ENCODE measurements at places on chromosomes 2 and 18.
A peak's percentile ranks its signal among the peaks of the same experiment; 100 is the strongest.

GRCh38 chr2:60440767-60441163 is 112.7 kb downstream of the BCL11A start:
- DNase-seq = no peak

GRCh38 chr2:136034629-136035028 is 49.2 kb upstream of the DARS1 start:
- no peak for DNase-seq

GRCh38 chr2:226742347-226742746 is 57.3 kb downstream of the IRS1 start:
- peak; percentile 28 for DNase-seq

- DNase-seq = no peak
Observed at GRCh38 chr18:79477711-79478483, 82.2 kb downstream of the NFATC1 start.

GRCh38 chr2:796141-796985 is 119.2 kb upstream of the TMEM18 start:
- no peak for DNase-seq

DNA sequence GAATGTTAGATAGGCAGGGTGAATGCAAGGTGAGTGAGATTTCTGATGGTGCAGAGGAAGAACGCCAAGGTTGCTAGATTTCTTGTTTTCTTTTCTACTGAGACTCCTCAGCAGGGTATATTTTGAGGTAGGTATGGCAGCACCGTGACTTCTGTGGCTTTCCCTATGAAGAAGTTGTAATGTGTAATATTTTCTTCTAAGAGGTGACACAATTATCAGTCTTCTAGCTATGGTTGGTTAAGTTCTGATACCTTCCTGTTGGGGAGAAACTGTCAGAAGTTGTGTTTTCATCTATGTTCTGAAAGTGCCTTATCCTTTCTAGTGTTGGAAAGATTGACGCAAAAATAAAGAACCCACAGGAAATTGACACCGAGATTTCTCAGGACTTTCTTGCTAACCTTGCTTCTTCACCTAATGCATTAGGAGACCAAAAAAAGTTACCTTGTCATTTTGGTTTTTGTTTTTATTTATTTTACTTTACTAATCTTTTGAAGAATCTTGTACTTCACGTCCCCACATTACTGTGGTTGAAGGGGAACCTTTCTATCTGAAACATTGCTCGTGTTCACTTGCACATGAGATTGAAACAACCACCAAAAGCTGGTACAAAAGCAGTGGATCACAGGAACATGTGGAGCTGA is 11.9 kb downstream of the IL18R1 start:
- no peak for DNase-seq

DNA sequence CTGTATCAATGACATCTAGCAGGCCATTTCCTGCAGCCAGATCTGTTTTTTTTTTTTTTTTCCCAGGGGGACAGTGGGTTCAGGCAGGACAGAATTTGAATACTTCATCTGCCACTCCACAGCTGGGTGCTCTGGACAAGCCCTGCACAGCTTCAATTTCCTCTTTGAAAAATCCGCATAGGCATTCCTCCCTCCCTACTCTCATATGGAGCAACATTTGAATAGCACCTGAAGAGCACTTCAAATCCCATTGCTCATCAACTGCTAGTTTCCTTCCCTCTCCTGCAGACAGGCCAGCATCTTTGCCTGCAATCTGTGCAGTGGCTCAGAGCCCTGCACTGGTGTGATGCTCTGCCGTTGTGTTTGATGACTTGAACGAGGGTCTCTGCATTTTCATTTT is 326.3 kb downstream of the TSN start:
- no peak for DNase-seq

- no peak for DNase-seq
Observed at GRCh38 chr2:143397884-143398614, 268.8 kb downstream of the ARHGAP15 start.

- no peak for DNase-seq
Observed at GRCh38 chr2:222108497-222108896, 190.3 kb downstream of the PAX3 start.

DNA sequence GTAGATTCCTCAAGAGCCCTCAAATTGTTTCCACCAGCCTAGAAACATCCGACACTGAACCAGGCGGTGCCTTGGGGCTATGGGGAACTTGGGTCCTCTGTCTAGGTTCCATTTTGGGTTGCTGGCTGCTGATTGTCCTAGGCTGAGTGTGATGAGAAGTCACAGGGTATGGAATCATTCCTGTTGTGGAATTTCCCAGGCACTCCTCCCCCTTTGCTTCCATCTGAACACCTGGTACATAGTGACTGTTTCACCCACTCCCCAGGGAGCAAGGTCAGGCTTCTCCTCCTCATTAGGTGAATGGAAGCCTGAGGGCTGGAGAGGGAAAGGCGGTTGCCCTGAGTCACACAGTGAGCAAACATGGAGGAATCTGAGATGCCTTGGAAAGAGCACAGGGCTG is 4.5 kb downstream of the KIF3C start:
- DNase-seq = no peak

GRCh38 chr18:65498605-65499004 is 252.2 kb upstream of the CDH7 start:
- no peak for DNase-seq

- DNase-seq = no peak
Observed at GRCh38 chr18:79129120-79129519, 59.9 kb downstream of the ATP9B start.

DNA sequence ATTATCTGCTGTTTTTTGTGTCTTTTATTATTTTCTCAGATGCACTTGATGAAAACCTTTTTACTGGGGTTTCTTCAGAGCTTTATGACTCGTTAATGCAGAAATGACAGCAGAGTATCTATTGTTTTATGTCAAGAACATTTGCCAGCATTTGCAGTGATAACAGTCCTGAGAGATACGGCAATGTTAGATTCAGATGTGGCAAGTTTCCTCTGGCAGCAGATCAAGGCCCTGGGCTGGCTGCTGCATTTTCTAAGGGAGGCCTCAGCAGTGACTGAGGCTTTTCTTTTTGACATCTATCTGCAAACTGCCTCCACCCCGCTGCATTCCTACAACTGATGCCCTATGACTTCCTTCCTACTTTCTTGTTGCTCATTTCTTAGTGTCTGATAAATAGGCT is 40.2 kb downstream of the EFEMP1 start:
- no peak for DNase-seq

DNA sequence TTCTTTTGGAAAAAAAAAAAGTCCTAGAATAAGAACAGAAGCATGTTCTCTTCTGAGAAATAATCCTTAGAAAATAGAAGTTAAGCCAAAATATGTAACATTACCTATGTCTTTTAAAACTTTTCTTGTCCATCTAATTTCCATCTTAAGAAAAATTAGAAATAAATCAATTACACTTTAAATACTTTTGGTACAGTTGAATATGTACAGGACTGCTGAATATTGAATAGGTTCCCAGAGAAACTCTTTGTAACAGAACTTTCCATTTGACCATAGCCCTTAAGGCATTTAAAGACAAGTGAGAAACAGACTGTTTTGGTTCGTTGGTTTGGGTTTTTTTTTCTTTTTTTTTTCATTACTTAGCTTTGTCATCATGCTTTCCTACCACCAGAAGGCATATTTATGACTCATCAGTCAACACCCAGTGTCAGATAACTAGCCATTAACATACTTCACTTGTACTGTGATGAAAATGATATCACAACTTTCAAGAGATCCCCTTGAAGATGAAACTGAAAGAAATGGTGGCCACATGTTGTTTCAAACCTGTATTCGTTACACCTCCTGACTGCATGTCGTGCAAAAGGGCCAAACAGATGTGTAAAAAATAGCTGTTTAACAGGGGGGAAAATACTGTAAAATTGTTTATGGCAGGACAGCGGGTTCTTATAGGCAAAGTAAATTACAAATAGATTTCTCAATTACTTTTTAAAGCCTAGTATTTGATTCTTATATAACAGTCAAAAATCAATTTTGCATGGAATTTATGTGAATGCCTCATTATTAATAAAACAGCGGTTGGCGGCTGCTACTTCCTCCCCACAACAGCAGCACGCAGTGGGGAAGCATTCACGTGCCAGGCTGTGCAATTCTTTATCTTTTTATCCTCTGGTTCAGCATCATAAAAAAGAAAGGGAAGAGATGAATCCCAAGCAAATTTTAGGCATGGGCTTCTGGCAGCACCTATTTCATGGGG is 280.7 kb upstream of the HNRNPA3 start:
- no peak for DNase-seq

GRCh38 chr2:133607679-133608078 is 39.4 kb upstream of the NCKAP5 start:
- no peak for DNase-seq

- no peak for DNase-seq
Observed at GRCh38 chr2:168256448-168256847, 9.1 kb upstream of the STK39 start.

DNA sequence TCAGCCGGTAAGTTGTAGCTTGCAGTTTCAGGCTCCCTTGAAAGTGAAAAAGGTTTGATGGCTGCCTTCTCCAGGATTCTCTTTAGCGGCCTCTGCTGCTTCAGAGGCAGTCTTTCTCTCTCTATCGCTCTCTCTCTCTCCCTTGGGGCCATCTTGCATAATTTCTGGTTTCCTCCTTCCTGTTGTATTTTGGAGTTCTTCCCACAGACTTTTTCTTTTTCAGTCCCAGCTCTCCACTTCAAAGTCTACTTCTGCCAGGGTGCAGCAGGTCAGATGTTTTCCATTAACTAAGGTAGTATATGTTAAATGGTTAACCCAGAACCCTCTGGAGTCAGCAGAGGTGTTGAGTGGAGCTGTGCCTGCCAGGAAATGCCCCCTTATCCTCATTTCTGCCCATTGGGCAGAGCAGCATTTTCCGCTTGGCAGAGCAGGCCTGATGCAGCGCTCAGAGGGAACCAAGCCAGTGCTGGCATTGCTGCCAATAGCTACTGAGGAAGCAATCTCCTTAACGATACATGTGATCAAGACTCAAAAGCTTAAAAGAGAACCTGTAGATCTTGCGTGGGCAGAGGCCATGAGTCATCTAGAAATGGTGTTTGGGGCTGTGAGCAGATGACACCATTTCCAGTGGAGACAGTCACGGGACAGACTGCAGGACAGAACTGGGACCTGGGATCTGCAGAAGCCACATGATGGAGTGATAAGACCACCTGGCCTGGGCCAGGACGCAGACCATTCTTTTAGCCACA is 20.8 kb downstream of the DBI start:
- no peak for DNase-seq

DNA sequence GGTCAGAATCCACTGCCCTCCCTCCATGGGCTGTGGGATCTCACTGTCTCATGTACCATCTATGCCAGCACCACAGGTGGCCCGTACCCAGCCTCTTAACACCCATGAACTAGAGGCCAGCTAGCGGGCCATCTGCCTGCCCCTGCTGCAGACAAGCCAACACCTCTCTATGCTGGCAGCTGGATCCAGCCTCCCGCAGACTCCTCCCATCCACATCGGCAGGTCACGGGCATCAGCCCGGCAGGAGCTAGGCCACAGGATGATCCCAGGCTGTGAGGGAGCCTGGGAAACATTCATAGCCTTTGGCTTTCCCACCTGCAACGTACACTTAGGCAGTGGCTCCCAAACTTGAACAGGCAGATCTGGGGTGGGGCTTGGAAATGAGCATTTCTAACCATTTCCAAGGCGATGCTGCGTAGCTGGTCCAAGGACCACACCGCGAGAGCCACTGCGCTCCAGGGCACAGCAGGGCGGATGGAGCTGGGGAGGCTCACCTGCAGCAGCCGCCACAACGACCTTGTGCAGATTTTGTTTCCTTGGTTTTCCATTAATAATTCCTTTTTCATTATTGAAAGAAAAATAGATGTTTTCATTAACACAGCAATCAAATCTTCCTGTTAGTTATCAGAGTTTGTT is 114.7 kb downstream of the KCNF1 start:
- no peak for DNase-seq

DNA sequence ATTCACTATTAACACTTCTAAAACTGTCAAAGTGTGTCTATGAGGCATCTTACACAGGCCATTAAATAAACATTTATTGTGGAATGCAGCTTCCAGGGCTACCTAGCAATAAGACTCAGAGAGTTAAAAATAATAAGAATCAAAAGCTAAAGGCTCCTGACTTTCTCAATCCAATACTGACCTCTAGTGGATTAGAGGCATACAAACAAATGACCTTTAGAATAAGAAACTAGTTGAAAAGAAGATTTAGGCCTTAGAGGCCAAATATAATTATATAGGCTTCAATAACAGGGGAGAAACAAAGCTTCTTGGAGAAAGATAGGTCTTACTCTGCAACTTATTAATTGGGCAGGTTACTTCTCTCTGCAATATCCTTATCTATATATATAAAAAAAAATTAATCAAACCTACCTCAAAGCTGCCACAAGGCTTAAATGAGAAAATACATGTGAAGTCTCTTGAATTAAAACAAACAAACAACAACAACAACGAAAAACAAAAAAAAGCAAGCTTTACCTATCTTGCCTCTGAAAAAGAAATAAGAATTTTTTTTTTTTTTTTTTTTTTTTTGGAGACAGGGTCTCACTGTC is 246.1 kb downstream of the EXOC6B start:
- DNase-seq = peak; percentile 31

DNA sequence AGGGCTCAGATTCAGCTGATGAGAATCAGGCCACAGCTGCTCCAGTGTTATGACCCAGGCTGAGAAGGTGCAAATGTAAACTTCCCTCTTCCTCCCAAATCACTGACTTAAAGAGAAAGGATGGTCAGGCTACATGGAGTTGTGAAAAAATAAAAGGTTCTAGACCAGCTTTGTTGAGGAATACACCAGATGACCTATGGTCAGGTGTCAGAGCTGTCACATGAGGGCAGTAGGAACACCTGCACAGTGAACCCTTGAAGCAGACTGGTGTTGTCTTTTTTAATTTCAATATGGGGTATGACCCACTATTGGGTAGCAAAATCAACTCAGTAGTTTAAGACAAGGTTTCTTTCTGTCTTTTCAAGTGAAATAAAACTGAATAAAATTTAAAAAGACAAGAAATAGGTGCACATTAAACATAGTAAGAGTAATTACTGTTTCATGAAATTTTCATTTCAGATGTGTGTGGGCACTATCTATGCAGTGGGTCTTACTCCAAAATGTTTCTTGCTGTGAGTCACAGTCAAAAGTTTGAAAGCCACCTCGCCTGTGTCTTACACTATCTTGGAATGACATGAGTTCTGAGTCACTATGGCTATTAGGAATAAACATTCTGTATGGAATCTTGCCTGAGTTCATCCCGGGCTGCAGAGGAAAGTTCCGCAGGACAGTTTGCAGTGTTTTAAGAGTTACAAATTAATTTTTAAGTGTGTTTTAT is 83.6 kb downstream of the ACVR1 start:
- DNase-seq = no peak

DNA sequence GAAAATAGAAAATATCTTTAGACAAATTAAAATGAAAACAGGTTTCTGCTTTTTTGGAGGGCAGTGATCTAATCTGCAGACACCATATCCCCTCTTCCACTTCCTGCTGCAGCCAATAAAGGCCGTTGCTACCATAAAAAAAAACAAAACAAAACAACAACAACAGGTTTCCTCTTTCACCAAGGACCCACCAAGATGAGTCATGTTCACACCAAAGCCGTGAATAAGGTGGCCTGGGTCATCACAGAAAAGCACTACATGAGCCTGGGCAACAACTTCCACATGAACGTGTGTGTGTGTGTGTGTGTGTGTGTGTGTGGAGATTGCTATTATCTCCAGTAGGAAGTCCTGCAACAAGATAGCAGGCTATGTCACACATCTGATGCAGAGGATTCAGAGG is 24.8 kb upstream of the TFCP2L1 start:
- no peak for DNase-seq

GRCh38 chr2:66435549-66435875 is 587 bp downstream of the MEIS1 start:
- peak; percentile 42 for DNase-seq
